Stimulated activated CD8-positive, alpha-beta memory T cell treated with anti-CD3 and anti-CD28 coated beads, Interleukin-15, amount 100 ng/mL, for 48 hours (primary cell): ENCODE measurements at places on chromosomes 1 and 21.

GRCh38 chr1:229238674-229239415 lies 32.1 kb upstream of the RAB4A start:
- no peak for DNase-seq

- no peak for DNase-seq
Observed at GRCh38 chr1:106802181-106802580, 254.3 kb upstream of the PRMT6 start.

- no peak for DNase-seq
Observed at GRCh38 chr1:32896451-32896850, 4.7 kb downstream of the TMEM54 start.

DNA sequence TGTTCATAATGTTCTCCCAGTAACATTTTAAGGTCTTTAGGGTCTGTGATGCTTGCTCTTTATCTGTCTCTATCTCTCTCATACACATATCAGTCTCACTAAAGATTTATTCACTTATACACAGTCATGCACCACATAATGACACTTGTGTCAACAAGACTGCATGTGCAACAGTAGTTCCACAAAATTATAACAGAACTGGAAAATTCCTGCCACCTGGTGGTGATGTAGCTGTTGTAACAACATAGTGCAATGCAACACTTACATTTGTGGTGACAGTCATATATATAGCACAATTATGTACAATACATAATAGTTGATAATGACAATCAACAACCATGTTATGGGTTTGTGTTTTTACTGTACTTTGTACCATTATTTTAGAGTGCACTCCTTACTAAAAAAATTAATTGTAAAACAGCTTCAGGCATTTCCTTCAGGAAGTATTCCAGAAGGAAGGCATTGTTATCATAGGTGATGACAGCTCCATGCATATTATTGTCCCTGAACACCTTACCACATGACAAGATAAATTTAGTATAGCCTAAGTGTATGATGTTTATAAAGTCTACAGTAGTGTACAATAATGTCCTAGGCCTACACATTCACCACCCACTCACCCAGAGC lies 8.1 kb downstream of the TDRD5 start:
- no peak for DNase-seq

- no peak for DNase-seq
Observed at GRCh38 chr1:34037109-34037508, 127.9 kb downstream of the CSMD2 start.

DNA sequence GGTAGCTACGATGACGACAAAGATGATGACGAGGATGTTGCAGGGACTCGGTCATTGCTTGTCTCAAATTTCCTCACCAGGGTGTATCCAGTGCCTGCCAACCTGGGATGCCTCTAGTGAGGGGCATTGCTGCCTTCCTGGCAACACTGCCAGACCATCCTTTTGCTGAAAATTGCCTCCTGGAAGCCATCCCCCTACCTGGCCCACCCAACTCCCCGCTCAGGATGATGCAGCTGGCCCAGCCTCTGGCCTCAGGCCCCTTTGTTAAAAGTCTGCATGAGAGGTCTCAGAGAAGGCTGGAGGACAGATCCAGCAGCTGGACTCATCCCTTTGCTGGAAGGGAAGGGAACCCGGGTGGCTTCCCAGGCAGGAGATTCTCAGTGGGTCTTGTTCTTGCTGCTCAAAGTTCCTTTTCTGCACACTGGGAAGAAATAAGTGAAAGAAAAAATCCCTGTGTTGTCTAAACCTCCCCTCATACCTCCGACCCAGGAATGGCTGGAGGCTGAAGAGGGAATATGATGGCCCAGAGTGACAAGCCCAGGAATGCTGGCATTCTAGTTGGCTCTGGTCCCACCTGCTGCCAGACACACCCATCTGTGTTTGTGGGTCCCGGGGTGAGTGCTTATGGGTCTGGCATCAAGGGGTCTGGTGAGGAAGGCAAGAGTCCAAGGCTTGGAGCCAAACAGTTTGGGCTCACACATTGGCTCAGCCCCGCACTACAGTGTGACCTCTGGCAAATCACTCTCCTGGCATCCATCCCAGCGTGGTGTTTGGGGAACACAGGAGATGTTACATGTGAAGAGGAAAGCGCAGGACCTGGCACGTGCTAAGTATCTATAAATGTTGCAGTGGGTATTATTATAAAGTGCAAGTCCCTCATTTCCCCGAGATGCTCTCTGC lies 6.7 kb upstream of the FNDC5 start:
- DNase-seq, result no peak

DNA sequence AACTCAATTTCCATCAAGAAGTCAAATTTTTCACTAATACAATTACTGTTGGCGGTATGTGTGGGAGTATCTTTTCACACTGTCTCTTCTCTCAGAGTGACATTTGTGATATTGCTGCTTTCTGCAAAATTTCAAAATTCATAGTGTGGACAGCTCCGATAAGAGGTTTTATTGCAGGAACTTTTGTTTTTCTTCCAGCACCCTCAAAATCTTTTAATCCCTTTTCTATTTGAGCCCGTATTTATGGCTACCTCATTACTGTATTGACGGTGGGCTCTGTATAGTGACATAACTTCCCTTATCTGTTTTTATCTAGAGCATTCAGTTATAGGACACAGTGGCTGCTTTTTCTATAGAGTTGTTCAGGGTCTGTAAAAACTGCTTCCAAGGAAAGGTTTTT lies 794.4 kb upstream of the TMPRSS15 start:
- no peak for DNase-seq

DNA sequence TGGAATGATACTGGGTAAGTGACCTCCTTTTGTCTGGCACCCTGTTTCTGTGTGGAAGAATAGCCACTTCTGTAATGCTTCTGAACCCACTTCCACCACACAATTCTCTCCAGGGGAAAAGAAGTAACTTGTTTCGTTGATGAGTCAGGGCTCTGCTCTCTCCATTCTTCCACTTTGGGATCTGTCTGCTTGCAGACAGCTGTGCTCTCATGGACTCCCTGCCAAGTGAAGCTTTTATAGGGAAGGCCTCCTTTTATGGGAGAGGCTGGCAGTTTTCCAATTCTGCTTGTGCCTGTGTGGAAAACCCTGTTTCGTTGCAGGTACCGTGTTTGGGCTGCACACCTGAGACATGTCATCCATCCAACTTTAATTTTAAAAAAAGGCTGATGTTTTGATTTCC lies 130.7 kb downstream of the GIPC2 start:
- no peak for DNase-seq

- DNase-seq, result no peak
Observed at GRCh38 chr1:145963265-145964019, 933 bp downstream of the ANKRD34A start.

GRCh38 chr1:4404854-4405590 lies 249.4 kb upstream of the AJAP1 start:
- DNase-seq, result no peak

- peak; percentile 80 for DNase-seq
Observed at GRCh38 chr21:25396135-25396711, 211.1 kb downstream of the MRPL39 start.

DNA sequence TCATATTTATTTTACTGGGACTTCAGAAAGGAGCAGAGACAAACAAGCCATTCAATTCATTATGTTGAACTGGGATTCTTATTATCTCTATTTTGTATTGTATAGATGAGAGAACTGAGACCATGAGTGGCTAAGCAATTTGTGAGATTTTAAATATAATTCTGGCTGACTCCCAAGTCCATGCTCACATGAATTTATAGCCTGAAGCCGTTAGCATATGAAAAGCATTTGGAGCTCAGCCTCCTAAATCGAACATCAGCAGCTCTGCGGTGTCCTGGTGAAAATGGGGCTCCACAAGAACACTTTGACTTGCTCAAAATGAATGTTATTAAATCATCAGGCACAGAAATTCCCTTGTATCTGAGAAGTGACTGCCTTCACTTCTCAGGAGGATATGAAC lies 96.8 kb upstream of the DPT start:
- DNase-seq, result no peak

DNA sequence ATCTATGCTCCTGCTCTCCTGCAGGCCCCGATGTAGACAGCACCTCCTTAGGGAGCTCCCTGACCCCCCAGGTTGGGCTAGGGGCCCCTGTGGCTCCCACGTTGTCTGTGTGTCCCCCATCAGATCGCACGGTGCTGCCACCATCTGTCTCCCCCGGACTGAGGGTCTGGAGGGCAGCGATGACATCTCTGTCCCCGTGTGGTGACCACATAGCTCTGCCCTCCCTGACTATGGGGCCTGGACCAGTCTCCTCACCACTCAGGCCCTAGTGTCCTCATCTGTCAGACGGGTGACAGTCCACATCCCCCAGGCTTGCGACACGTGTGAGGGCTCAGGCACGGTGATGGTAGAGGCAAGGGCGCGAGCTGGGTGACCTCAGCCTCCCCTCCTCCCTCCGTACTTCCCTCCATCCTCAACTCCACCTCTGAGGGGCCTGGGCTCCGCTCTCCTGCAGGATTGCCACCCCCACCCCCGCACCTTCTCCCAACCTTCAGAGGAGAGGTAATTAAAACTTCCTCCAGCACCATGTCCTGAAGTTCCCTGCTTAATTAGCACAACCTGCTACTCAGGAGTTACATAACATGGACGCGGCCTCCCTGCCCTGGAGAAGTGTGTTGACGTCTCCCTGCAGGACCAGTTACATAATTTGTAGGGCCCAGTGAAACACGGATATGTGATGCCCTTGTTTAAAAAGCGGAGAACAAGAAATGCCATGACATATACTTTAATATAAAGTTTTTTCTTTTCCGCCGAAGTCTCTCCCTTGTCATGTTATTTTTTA lies 288.2 kb downstream of the PTPRU start:
- DNase-seq, result no peak

GRCh38 chr1:7543718-7544090 lies 227.4 kb upstream of the VAMP3 start:
- no peak for DNase-seq

- no peak for DNase-seq
Observed at GRCh38 chr1:96445302-96445701, 276.3 kb upstream of the PTBP2 start.

DNA sequence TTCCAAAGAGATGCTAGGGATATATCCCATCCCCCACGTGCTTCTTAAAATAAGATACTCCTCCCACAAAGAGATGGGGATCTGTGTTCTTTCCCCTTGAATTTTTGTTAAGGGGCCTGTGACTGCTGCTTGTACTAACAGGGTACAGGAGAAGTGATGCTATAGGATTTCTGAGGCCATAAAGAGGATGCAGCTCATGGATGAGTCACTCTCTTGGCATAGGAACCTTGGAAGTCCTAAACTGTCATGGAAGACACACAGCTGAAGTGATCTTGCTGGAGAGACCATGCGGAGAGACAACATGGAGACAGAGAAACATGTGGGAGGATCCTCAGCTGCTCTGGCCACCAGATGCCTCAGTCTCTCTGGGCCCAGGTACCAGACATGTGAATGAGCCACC lies 157.2 kb downstream of the S1PR1 start:
- no peak for DNase-seq

DNA sequence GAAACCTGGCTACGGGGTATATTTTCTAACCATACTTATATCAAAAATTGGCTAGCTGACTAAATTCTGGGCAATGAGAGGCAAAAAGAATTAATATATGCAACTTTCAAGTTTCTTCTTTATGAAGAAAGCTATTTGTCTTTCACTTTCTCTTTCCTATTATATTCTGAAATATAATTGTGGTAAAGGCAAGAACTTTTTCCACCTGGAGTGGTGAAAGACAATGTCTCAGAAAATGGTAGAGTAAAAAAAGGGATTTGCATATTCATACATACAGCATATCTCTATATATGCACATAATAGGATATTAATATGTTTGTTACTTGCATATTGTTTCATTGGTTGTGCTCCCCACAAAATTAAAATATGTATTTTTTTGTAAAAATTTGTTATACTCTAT lies 793.8 kb downstream of the PLA2G4A start:
- DNase-seq, result no peak

DNA sequence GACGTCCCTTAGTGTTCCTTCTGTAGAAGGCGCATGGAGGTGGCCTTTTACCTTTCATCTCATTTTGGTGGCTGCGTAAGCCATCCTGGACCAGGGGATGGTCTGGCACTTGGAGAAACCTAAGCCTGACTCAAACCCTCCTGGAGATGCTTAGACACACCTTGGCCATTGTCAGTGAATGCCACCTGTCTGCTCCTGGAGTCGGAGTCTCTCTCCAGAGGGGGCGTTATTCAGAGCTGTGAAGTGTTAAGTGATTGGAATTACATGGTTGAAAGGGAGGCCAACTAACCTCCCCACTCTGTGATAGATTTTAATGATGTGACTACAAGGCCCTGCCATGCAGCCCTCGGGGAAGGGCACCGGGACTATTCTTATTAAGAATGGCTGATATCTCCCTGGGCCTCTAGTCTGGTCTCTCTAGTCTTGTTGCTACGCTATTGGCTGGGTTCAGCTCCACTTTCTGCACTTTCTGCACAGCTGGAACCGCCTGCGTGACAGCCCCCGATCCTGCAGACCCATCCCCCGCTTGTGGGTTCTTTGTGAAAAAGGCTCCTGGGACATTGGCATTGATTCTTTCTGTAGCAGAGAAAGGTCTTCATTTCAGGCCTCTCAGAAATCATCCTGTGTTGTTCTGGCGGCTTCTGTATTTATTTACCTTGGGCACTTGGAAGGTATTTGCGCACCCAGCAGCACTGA lies 4.2 kb downstream of the RASSF5 start:
- DNase-seq, result no peak

- no peak for DNase-seq
Observed at GRCh38 chr1:105997516-105997915, 1059.0 kb upstream of the PRMT6 start.

- DNase-seq, result no peak
Observed at GRCh38 chr1:206658264-206658980, 23.1 kb downstream of the DYRK3 start.

GRCh38 chr1:22957066-22957465 lies 15.6 kb downstream of the LACTBL1 start:
- no peak for DNase-seq

GRCh38 chr1:58887059-58887458 lies 103.2 kb upstream of the JUN start:
- no peak for DNase-seq

DNA sequence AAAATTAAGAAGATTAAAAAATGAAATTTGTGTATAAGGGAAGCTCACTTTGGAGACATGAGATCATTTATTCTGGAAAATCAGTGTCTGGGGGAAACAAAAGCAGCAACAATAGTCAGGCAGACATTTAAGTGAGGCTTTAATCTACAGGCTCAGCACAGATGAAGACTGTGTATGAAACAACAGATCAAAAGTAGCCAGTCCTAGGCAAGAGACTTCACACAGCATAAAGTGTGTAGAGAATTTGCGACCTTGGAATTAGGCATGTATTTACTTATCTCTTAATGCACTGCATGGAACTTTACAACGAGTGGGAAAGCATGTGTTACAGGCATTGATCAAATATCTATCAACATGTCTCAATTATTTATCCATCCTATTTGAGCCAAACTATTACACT lies 1099.9 kb downstream of the PLA2G4A start:
- DNase-seq, result no peak

DNA sequence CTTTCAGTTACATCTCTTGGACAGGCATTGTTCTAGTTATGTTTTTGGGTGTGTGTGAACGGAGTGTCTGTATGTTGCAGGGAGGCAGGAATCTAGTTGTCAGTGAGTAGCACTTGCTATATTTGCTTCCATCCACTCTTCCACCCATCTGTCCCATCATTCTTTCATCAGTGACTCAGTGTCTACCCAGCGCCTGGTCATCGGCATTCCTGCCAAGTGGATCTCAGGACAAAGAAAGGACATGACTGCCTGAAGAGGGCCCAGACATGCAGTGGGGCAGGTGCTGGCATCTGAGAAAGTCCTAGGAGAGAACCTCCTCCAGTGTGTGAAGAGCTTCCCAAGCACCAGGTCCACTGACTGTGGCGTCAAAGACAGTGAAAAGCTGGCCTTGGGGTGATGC lies 27.3 kb upstream of the MAGOH start:
- no peak for DNase-seq

GRCh38 chr21:28068455-28069358 lies 924.0 kb downstream of the LTN1 start:
- DNase-seq, result no peak
